Myocyte (in vitro differentiated cells): ENCODE measurements at places on chromosomes 3 and 15. TPM values are rescaled to one million over a fixed set of nuclear protein-coding genes. Genes with fewer than 3 reads are reported as not detected.

- DNase-seq = no peak
These were observed 23.4 kb downstream of the SPSB4 start for GRCh38 chr3:141074529-141074928.

DNA sequence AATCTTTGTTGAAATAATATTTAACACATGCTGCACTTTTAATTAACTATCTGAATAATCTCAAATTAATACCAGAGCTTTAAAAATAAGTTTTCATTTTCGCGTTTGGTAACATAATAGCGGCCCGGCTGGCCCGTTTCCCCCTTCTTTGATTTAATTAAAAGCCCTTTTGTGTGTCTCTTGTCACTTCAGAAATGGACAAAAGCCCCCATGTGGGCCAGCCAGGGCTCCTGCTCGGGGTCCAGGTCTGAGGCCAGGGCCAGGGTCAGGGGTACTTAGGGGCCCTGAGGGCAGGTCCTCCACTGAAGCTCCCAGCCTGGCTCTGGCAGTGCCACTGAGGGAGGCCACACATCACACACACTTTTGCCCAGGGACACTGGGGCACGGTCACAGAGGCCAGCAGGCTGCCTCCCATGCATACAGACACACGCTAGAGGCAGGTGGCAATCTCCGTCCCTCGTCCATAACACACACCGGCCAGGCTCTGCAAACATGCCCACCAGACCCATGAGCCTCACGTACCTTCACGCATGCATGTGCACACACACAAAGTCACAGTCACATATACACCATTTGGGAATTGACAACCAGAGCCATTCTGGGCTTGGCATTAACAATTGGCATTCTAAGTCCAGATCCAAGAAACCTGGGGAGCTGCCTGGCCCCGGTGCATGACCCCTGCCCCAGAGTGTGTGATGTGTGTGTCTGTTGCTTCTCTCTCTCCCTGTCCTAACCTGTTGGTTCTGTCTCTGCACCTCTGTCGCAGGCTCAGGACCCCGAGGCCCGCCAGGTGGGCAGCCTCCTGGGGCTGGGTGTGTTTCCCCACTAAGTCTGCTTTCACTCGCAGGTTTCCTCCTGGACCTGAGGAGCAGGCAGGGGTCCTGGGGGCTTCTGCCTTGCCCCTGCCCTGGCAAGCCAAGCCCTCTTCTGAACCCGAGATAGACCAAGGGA, 38.5 kb downstream of the DNAJB8 start:
- no peak for DNase-seq

GRCh38 chr3:87413814-87414213, 137.4 kb upstream of the POU1F1 start:
- no peak for DNase-seq

DNA sequence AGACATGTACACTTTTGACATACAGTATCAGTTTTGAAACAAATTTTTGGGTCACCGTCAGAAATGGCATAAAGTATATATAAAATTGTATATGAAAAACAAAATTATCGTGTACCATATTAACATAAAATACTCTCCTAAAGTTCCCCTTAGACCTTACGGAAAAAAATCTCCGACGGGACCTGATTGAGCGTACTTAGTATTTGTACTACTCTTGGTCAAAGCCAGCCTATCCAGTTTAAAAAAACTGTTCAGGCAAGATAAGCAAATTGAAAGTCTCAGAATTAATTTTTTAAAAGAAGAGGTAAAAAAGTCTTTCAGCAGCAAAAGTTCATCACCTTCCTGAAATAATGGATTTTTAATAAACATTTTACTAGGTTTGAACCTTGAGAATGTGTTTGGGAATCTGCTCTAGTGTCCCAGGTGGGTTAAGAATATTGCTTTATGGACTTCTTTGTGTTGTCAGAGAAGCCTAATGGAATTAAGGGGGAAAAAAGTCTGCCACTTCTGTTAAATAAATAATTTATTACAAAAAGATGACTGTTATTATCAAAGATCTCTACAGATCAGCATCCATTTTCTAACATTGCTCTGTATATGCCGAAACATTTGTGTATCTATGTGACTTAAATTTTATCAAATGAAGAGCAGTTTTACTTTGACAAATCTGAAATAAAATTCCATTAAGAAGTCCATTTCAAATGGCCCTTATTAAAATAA, 48.6 kb downstream of the ZBTB20 start:
- DNase-seq = no peak

DNA sequence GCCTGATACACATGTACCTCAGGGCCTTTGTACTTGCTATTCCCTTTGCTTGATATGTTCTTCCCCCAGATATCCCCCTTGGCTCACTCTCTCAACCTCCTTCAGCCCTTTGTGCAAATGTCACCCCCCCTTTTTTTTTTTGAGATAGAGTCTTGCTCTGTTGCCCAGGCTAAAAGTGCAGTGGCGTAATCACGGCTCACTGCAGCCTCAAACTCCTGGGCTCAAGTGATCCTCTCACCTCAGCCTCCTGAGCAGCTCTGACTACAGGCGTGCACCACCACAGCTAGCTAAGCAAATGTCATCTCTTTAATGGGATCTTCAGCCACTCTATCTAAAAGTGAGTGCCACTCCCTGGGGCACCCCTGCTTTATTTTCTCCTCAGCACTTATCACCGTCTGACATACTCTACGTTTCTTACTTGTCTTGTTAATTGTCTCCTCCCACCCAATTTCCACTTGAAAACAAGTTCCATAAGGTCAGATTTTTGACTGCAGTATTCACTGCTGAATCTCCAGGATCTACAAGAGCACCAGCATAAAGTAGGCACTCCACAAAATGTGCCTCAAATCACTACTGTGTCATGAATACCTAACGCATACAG, 14.6 kb downstream of the IP6K2 start:
- no peak for DNase-seq

DNA sequence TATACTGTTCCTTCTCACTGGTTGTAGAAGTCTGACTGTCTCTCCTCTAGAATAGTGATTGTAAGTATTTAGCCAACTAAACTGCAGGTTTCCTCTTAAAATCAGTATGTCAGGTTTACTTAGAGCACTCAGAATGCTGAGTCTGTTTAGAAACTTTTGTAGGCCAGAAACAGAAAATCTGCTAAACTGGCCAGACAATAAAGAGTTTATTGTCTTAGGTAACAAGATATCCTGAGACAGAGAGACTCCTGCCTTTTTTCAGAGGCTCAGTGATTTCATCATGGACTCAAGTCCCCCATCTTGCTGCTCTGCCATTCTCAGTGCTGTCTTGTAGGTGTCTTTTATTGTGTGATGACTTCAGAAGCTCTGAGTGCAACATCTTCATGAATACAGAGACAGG, 279.0 kb downstream of the MFSD1 start:
- DNase-seq = peak; percentile 8

DNA sequence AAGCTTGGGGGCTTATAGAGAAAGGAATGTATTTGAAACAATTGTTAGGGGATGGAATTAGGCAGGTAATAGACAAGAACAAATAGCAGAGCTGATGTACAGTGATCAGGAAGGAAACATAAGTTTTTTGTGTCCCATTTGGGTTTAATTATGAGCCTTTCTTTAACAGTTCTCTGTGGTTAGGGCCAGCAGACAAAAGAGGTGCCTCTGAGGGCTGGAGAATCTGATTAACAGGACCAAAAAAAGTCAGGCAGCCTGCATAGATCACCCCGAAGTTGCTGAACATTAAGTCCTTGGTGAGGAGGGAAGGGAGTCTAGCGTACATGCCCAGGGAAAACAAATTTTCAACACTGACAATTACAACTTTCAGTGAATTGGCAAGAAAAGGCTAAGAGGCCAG, 88.6 kb upstream of the SPRED1 start:
- DNase-seq = no peak

GRCh38 chr3:141444586-141445285, 42.1 kb upstream of the RASA2 start:
- DNase-seq = no peak

GRCh38 chr15:69881766-69882165, 216.0 kb downstream of the TLE3 start:
- DNase-seq = no peak

DNA sequence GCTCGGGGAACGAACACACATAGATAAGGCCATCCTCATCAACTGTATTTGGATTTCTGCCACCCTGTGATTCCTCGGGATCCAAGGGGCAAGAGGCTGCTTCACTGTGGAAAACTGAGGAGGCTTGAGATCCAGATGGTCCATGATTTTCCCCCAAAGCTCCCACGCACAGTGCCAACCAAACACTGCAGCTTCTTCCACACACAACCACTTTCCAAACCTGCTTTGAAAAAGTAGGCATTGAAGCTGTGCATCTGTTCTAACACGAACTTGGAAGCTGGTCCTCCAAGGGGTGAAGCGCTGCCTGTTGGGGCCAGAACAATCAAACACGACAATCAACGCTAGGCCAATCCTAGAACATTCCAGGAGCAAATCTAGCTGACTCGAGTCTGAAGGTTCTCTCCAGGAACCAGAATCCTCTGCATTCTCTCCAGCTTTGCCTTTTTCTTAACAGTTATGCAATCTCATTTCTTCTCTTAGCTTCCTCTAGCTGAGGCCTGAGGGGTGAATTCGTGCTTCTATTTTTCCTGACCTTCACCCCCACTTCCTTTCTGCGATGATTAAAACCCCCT, 104.4 kb downstream of the LRRK1 start:
- no peak for DNase-seq

DNA sequence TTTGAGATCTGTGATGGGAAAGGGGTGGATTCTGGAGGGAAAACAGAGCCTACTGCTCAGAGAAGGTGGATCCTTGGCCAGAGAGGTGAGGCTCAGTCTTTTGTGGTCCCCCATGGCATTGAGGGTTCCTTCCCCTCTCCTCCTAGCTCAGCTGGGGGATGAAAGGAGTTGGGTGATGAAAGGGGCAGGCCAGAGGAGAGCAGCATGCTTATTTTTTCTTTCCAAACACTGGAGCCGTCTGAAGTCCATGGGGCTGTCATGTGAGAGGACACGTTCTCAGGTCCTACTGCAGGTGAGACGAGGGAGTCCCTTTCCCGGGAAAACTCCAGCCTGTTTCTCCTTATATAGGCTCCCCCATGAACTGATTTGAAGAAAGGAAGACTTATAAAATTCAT, 71.4 kb downstream of the SCN5A start:
- DNase-seq = no peak

- peak; percentile 65 for DNase-seq
These were observed 721 bp downstream of the ADAMTS7 start for GRCh38 chr15:78810362-78811123.

GRCh38 chr15:87518957-87519356, 737.6 kb downstream of the NTRK3 start:
- no peak for DNase-seq

DNA sequence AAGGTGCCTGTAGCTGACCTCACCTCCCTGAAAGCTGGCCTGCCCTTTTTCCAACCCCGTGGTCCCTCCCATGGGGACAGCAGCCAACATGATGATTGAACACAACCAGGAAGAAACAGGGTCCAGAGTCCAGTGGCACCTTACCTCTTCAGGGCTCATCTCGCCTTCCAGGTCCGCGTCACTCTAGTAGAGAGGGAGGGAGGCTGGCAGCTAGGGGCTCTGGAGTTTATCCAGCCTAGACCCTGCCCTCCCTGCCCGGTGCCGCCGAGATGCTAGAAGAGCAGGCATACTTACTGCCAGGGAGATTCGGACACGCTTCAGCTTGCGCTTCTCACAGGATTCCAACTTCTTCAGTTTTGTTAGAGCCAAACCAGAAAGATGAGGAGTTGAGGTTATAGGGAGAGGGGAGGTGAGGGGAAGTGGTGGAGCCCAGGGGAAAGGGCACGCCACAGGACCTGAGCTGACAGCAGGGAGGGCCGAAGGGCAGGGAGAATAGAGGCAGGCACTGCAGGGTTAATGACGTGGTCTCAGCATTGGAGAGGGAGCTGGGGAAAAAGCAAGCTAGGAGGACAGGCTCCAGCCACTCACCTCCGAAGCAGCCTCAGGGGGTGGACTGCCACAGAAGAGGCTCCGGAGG, 9.1 kb downstream of the CLCN2 start:
- no peak for DNase-seq

- no peak for DNase-seq
These were observed 40.8 kb upstream of the KLF13 start for GRCh38 chr15:31285772-31286261.

- DNase-seq = no peak
These were observed 8.0 kb downstream of the TMEM212 start for GRCh38 chr3:171850960-171851659.

DNA sequence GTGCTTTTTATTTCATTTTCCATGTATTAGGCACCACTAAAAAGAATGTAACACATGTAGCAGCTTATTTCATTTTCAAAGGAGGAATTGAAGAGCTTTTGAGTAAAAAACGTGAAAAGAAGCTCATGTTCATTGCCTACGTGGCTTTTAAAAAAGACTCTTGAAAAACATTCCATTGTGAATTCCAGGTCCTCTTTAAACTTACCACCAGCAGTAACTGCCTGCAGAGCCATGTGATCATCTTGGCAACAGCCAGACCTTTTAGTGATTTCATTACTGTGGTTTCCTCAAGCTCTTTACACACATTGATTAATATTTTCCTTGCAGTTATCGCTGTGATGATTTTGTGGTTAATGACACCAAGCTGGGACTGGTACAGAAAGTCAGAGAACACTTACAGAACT, 43.8 kb upstream of the FBXL22 start:
- peak; percentile 73 for DNase-seq

DNA sequence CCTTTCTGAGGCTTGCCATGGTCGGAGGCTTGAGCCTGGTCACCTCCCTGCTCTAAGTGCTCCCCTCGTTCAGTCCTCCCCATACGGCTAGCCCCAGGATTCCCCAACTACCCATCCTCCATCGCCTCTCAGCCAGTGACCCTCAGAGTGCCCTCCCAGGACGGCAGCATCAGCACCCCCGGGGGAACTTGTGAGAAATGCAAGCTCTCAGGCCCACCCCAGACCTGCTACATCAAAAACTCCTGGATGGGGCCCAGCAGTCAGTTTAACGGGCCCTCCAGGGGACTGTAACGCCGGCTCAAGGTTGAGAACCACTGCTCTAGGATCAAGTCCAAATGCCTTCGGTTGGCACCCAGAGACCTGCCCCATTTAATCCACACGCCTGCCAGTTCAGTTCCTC, 6.9 kb downstream of the ADAMTS17 start:
- no peak for DNase-seq

GRCh38 chr3:100615684-100616083, 6.3 kb downstream of the ADGRG7 start:
- DNase-seq = no peak

DNA sequence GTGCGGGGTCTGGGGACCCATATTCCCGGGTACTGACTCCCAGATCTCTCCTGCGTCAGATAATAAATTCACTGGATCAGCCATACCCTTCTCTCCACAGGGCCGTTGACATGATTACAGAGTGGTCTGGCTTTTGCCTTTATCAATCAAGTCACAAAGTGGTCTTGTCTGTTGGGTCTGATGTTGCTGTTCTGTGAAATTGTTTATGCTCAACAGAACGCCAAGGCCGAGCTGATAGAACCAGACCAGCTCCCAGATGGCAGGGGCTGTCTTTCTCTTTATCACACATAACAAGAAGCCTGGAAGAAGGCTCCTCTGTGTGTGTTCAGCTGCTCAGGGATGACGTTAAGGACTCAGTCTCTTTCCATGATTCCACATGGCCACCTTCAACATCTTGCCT, 751 bp upstream of the DCLK3 start:
- no peak for DNase-seq

The TMOD2 gene
- 2.4 and 2.5 TPM in 2 replicates for total RNA-seq

The CHRNB4 gene
- total RNA-seq = not detected in 2 replicates

The CLDN11 gene
- not detected in 2 replicates for total RNA-seq

The AHSG gene
- not detected in 2 replicates for total RNA-seq

The ACTR8 gene
- 26.4 and 35.0 TPM in 2 replicates for total RNA-seq

The GPX1 gene
- total RNA-seq = 109 and 116 TPM in 2 replicates

The THBS1 gene
- 1,149 and 1,987 TPM in 2 replicates for total RNA-seq

The MST1R gene
- 0.27 TPM in 1 of 2 replicates, not detected in the other for total RNA-seq

The VPS39 gene
- 38.6 and 52.6 TPM in 2 replicates for total RNA-seq

The CLSTN2 gene
- 25.4 and 47.0 TPM in 2 replicates for total RNA-seq

The CYP8B1 gene
- total RNA-seq = not detected in 2 replicates

The CMTM7 gene
- total RNA-seq = 10.2 and 15.2 TPM in 2 replicates

The SEMA3G gene
- 0.68 and 1.9 TPM in 2 replicates for total RNA-seq
